Activated naive CD4-positive, alpha-beta T cell (primary cell): ENCODE measurements at places on chromosomes 2 and 18.

DNA sequence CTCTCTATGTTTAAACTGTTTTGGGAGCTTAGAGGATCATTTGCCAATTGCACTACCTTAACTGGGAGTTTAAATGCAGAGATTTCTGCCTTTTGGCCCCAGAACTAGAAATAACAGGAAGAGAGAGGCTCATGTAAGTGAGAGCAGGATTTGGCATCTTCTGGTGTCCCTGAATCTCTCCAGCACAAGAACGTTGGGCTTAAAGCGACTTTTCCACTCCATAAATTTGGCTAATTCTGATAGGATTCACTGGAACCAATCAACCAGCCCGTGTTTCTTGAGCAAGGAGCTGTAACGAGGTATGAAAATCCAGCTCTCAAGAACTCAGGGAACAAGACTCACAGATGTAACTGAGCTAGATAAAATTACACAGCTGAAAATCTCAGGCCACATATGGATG, 181.0 kb downstream of the C1D start:
- no peak for DNase-seq

DNA sequence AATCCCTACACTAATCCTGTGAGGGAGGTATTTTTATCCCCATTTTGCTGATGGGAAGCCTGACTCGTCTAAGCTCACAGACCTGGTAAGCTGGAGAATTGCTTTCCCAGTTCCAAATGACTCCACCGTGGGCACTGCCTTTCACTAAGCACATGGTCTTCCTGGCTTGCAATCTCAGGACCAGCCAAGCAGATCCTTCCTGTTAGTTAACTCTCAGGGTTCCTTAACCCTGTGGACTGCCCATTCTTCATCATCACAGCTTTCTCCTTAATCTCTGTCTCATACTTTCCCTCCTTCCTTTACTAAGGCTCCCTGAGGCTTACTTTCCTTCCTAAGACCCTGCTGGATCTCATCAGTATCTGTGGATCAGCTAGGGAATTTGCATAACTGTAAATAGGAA, 122.2 kb upstream of the ZEB2 start:
- DNase-seq: no peak

DNA sequence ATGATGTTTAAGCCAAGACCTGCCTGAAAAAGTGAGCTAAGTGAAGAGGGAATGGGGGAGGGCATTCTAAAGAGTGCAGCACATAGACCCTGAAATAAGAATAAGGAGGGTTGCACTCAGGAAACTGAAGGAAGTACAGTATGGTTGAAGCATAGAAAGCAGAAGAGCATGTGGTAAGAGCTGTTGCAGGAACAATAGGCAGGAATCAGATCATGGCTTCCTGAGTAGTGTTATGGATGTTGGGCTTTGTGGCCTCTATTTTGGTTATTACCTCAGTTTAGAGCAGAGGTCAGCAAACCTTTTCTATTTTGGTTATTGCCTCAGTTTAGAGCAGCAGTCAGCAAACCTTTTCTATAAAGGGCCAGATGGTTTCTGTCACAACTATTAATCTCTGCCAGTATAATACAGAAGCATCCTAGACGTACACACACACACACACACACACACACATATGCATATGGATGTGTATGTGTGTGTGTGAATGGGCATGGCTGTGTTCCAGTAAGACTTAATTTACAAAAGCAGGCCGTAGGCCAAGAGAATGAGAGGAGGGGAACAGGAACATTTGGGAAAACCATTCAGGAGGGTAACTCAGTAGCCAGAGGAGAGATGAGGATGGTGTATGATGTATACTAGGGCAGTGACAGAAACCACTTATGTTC, 91.1 kb upstream of the MYO3B start:
- no peak for DNase-seq

GRCh38 chr18:55811925-55812324, 223.9 kb upstream of the TCF4 start:
- no peak for DNase-seq
